Activated naive CD8-positive, alpha-beta T cell treated with anti-CD3 and anti-CD28 coated beads for 36 hours (primary cell): ENCODE measurements at places on chromosomes 12 and 14. TPM values are rescaled to one million over a fixed set of nuclear protein-coding genes. Genes with fewer than 3 reads are reported as not detected.
A peak's percentile ranks its signal among the peaks of the same experiment; 100 is the strongest.

The TEX22 gene
- total RNA-seq: 0.56 TPM

DNA sequence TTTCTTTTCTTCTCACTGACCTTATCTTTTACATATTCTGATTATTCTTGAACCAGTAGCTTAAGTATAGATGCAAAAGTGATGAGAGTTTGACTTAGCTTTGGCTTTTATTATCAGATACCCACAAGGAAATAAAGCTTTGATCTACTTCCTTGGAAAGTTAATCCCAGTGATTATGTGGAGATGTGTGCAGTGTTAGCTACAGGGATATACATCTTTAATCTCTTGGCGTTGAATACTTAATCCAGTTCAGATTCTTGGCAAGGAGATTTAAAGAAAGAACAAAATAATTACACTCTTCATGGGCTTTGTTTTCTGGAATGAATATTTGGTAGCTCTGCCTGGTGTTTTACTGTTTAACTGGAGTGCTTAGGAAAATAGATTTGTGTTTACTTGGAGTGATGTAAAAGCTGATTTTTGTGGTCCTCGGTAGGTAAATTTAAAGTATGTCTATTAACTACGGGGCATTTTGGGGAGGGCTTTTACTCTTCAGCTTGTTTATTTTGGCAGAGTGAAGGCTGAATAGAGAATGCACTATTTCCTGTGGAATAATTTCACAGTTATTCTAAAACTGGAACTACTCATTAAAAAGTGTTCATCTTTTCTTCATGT, 150.1 kb upstream of the LRIG3 start:
- peaks cover 2% of the 10 kb centered on the region for H3K36me3 ChIP-seq
- H3K27ac ChIP-seq: no peak overlapping the region
- no peaks in the 10 kb centered on the region for H3K4me1 ChIP-seq
- DNase-seq: no peak
- H3K4me3 ChIP-seq: no peak overlapping the region

DNA sequence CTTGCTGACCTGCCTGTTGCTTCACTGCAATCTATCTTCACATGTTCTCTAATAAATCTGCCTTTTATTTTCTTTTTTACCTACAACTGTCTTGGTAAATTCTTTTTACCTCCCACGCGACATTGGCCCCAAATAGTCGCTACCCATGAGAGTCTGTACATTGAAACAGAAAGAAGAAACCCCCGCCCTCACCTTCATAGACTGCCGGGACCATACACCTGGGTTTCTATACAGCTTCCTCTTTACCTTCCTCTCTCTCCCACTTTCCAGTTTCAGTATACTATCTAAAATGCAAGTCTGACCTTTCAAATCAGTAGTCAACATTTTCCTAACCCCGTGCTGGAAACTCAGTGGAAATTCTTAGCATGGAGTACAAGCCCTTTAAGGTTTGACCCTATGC, 4.8 kb downstream of the SLC8A3 start:
- peaks cover 36% of the 10 kb centered on the region for H3K27me3 ChIP-seq
- H3K4me1 ChIP-seq: peaks cover 13% of the 10 kb centered on the region
- no peak for DNase-seq
- no peak overlapping the region for H3K4me3 ChIP-seq

DNA sequence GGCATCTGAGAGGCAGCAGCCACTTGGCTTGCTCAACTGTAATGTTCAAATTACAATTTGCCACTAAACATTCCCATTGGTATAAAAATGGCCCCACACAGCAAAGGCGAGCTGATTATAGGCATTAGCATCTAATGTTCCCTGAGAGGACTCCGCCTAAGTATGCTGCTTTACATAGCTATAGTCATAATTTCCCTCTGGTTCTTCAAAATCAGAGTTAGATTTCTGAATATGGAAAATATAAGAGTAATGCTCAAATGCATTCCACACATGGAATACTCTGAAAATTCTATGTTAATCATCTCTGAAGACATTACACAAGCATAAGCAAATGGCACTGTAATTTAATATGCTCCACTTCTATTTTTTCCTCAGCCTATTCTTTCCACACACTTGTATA, 83.7 kb upstream of the BTG1 start:
- DNase-seq: no peak
- no peak overlapping the region for H3K4me3 ChIP-seq
- peaks cover 4% of the 10 kb centered on the region for H3K36me3 ChIP-seq
- peaks cover 18% of the 10 kb centered on the region for H3K4me1 ChIP-seq
- no peak overlapping the region for H3K27ac ChIP-seq
- H3K27me3 ChIP-seq: no peaks in the 10 kb centered on the region

DNA sequence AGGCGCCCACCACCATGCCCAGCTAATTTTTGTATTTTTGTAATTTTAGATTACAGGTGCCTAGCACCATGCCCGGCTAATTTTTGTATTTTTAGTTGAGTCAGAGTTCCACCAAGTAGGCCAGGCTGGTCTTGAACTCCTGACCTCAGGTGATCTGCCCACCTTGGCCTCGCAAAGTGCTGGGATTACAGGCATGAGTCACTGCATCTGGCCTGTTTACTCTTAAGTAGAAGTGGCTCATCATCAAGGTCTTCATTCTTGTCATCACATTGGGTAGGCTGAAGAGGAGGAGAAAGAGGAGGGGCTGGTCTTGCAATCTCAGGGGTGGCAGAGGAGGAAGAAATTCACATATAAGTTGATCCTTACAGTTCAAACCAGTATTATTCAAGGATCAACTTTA, 152.4 kb upstream of the ATP2B1 start:
- no peak overlapping the region for H3K4me3 ChIP-seq
- H3K36me3 ChIP-seq: peaks cover 17% of the 10 kb centered on the region
- peak overlapping the region; percentile 0 for H3K27ac ChIP-seq
- H3K27me3 ChIP-seq: no peaks in the 10 kb centered on the region

DNA sequence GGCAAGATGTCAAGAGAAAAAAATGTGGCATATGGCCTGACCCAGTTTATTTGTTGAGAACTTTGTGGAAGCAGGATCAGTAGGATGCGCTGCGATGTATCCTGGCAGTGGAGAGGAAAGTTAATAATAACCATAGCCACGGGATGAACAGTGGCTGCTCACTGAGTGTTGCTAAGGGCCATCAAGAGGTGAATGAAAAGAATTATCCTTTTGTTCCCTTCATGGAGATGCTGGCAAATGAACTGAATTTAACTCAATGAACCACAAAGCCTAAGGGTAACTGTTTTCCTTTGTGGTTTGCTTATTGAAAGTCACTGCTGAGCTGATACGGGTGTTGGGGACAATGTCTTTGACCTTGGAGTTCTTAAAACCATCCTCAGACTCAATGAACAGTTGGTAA, 476.5 kb downstream of the APAF1 start:
- DNase-seq: no peak
- no peaks in the 10 kb centered on the region for H3K36me3 ChIP-seq
- peaks cover 3% of the 10 kb centered on the region for H3K27me3 ChIP-seq
- no peak overlapping the region for H3K27ac ChIP-seq

The TGM1 gene
- 3.3 TPM for total RNA-seq

DNA sequence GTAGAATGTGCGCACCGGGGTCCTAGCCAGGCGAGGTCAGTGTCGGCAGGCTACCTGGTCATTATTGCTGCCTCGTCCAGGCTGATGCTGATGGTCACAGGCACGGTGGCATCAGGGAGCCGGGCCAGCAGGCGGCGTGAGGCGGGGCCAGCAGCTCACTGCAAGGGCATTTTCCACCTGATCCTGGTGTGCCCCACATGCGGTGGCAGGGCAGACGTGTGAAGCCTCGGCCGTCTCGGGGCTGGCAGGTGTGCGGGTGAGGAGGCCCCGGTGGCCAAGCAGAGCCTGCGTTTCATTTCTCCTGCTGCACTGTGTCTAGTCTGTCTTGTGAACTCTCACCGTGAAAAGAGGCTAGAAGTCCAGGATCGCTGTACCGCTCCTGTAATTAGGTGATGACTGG, 12.0 kb upstream of the AMN start:
- H3K4me3 ChIP-seq: no peak overlapping the region
- no peaks in the 10 kb centered on the region for H3K4me1 ChIP-seq
- H3K36me3 ChIP-seq: peaks cover 2% of the 10 kb centered on the region

DNA sequence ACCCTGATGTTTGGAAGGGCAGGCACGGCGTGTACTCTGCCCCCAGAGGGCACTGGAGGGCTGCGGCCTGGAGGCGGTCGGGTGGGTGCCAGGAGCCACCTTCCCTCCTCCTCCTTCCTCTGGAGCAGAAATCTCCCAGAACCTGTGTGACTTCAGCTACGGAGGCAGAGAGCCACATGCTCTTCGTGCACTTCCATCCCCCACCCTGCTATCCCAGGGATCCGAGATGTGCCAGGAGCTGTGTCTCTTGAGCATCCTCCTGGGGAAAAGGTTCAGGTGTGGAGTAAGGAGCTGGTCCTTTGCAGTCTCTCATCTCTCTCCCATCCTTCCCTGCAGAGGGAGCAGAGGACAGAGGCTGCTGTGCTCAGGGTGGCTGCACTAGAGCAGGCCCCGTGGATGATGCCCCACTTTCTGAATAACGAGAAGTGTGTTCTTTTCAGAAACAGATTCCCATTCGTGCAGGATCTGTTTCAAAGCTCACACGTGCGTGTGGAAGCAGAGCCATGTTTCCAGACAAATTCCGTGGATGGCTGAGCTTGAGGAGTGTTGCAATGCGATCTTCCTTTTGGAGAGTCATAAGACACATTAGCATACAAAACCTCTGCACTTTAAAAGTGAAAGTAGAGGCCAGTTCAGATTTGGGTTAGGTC, 162.9 kb downstream of the ADGRD1 start:
- no peak for DNase-seq
- no peaks in the 10 kb centered on the region for H3K4me1 ChIP-seq
- H3K27me3 ChIP-seq: no peaks in the 10 kb centered on the region
- no peaks in the 10 kb centered on the region for H3K36me3 ChIP-seq
